ENCODE measurements at places on chromosomes 16 and 17.

GRCh38 chr17:79325709-79326430 lies 251.2 kb downstream of the ENGASE start:
- peak; percentile 61 for DNase-seq

GRCh38 chr16:56211435-56211981 lies 20.2 kb downstream of the GNAO1 start:
- no peak for DNase-seq

GRCh38 chr17:65062171-65062915 lies 5.8 kb upstream of the GNA13 start:
- DNase-seq, result no peak

GRCh38 chr17:77774182-77774581 lies 184.3 kb upstream of the TNRC6C start:
- no peak for DNase-seq

DNA sequence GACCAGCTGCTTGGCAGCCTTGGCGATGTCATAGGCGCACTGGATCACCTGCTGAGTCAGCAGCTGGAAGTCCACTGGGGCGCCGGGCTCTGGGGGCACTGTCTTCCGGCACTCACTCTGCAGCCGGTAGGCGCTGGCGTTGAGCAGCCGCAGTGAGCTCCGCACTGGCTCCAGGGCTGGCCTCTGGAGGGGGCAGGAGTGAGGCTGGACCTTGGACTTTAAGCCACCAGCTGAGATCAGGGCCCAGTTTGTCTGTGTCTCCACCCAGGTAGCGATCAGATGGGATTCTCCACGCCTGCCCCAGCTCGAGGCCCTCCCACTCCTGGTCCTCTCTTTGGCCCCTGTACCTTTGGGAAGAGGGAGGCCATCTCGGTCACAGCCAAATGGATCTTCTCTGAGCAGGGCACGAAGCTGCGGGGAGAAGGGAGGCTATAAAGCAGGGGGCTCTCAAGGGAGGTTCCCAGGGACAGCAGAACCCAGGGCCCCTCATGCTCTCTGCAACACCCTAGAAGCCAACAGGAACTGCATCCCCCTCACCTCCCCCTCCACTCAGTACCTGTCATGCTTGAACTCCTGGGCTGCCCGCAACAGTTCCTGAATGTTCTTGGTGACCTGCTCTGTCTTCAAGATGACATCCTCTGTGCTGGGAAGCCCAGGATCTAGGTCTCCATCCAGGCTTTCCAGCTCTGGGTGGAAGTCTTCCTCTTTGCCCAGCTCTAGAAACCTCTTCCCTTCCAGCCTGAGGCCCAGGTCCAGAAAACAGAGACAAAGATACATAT lies 6.4 kb downstream of the TP53I13 start:
- no peak for DNase-seq

DNA sequence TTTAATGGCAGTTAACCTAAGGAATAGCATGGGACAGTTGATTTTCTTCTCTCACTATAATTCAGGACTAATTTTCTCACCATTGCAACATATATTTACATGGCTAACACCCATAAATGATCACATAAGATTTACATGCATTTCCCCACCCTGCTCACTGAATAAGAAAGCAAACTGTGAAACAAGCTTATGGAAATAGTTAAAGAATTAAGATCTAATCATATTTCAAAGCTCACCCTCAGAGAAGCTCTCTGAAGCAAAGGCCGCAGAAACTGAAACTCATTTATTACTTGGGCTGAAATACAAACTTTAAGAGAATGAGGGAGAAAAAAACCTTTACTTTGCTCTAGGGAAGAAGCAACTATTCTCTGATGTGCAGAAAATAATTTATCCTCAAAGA lies 218.7 kb upstream of the AXIN2 start:
- DNase-seq, result no peak

GRCh38 chr16:53967572-53967971 lies 263.6 kb downstream of the FTO start:
- no peak for DNase-seq

All from T47D (cell line).